ENCODE measurements at places on chromosomes 3 and 15.

DNA sequence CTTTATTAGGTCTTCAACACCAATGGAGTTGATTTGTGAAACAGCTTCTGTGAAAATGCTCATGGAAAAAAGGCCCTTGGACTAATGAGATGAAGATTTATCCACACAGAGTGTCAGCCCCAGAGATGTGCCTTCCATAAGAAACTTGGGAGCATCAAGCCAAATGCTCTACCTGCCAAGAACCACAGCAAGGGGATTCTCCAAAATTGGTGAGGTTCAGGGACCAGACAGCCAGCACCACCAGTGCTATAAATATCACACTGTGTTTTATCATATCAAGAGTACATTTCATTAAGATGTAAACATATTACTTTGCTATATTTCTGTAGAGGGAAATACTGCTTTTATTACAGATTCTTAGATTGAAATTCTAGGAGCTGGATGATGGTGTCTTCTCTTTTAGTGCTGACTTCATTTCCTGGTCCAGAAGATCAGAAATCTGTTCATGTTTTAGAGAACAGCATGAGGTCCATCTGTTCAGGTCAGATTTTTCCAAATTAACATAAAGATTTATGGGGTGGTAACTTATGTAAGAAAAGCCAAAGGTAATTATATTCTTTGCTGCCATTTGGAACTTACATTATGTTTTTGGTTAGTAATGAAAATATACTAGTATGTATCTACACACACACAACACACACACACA, 17.7 kb downstream of the SLC35G2 start:
- DNase-seq, result no peak

GRCh38 chr3:60577601-60578000, 673.7 kb downstream of the FHIT start:
- no peak for DNase-seq

DNA sequence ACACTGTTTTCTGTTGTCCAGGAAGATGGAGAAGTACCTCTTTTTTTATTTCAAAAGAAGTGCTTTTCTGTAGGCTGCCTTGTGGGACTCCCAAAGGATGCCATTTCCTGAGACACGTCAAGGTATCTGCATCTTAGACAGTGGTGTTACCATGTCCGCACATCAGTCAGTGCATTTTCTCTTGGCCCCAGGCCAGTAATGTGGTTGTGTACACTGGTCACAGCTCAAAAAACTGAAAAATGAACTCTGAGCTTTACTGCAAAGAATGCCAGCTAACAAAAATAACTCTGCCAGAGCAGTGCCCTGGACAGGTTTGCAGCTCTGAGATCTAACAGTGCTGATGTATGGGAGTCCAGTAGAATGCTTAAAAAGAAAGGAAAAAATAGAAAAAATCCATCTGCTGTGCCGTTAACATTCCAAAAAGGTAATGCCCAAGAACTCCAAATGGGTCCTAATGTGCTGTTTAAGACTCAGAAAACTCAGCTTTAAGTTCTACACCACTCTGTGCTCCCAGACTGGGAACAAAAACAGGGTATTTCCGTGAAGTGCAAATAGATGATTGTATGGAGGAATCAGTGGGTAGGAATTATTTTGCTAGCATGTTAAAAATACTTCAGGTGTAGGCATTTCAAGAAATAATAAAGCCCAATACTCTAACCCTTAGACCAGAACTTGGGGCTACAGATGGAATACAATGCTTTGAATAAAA, 315.9 kb downstream of the FEZF2 start:
- no peak for DNase-seq

- no peak for DNase-seq
These were observed 124.0 kb downstream of the CNTN6 start for GRCh38 chr3:1216856-1217255.

DNA sequence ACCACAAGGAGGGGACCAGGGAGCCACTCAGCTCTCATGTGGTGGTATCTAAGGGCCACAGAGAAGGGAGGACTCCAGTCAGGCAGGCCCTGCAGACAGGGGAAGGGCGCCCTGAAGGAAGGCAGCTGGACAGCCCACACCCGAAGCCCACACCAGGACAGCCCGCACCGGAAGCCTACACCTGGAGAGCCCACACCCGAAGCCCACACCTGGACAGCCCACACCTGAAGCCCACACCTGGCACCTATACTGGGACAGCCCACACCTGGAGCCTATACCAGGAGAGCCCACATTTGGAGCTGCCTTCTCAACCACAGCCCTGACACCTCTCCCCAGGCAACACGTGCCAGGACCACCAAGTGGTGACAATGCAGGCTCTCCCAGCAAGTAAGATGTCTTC, 11.7 kb downstream of the TPRA1 start:
- DNase-seq, result no peak

DNA sequence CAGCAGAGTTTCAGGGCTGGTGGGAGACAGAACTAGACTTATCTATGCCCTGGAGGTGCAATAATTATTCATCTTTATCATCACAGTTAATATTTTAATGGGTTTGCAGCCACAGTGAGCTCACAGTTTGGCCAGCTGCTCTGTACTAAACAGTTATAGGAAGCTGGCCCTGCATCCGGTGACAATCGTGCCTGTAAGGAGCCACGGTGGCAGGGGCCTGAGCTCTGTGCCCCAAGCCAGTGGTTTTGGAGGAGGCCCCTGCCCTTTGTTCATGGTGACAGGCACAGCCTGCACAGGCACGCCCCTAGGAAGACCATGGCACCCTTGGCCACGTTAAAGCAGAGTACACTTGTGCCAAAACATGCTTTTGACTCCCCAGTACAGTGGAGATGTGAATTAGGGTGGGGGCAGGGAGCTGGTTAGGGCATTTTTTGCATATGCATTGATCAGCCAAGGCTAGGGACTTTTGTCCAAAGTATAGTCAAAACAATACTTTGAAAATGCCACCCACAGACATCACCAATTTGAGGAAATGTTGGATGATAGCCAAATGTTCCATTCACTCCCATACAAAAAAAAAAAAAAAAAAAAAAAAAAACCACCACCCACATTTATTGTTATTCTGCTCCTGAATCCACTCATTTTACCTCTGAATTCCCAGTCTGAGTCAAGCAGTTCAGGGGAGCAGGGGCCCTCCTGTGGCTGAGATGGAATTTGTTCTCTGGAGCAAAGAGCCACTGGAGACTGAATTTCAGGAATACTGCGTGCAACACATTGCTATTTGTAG, 3.4 kb upstream of the RFTN1 start:
- DNase-seq, result no peak

DNA sequence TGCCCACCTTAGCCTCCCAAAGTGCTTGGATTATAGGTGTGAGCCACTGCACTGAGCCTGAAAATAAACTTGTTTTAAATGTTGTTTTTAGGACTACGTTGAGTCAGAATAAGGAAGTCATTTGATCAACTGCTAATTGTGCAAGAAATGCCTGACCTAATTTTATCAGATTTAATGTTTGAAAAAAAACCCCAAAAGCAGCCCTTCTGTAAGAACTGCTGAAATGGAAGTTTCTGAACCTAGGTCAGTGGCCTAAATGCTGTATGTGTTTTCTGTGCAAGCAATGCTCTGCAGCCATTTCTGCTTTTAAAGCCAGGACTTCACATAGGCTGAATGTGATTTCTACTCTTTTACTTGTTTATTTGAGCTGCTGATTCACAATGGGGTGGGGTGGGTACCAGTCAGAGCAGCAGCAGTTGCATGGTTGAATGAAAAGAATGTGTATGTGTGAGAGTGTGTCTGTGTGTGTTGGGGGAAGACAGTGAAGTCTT, 6.6 kb downstream of the GPX1 start:
- no peak for DNase-seq

DNA sequence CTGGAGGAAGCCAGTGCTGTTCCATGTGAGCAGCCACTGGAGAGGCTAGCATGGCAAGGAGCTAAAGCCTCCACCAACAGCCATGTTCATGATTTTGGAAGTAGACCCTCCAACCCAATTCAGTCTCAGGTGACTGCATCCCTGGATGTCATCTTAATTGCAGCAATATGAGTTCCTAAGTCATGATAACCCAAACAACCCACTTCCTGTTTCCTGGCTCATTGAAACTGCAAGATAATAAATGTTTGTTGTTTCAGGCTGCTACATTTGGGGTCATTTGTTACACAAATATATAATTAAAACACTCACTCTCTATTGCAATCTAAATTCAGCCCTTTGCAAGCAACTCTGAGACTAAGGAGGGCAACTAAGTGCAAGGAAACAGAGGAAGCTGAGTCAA, 62.4 kb upstream of the SLC24A5 start:
- DNase-seq, result no peak

GRCh38 chr15:98043160-98044014, 82.9 kb downstream of the ARRDC4 start:
- DNase-seq, result no peak

DNA sequence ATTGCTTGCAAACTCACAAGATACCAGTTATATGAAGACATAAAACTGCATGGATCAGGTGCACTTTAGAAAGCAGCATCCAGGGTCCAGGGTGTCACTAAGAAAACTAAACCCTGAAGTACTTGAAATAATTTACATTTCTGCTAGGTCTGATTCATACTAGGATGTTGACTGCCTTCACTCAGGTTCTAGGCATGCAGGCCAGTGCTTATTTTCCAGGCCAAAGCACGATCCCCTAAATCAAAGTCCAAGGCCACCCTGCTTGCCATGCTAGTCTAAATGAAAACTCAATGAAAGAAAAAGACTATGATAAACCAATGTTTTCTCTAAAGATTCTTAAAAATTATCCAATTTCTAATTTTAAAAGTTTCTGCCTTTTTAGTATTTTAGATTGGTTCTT, 49.4 kb downstream of the GREM1 start:
- no peak for DNase-seq

DNA sequence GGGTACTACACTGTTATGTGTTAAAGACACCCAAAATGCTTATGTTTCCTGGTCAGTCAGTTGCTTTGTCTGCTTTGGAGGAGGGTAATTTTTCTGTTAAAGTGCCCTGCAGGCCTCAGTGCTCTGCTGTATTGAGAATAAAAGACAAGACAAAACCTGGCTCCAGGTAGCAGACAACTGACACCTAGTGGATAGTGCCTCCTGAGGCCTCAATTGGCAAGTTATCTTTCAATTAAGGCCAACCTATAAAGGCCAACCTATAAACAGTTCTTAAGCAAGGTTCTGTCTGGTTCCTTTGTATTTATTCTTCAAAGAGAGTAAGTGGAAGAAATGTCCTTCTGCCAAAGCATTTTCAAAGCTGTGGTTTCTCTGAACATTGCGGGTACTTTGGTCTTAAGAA, 773.8 kb downstream of the MECOM start:
- no peak for DNase-seq

- no peak for DNase-seq
These were observed 696.3 kb upstream of the UBE2E2 start for GRCh38 chr3:22506871-22507270.

DNA sequence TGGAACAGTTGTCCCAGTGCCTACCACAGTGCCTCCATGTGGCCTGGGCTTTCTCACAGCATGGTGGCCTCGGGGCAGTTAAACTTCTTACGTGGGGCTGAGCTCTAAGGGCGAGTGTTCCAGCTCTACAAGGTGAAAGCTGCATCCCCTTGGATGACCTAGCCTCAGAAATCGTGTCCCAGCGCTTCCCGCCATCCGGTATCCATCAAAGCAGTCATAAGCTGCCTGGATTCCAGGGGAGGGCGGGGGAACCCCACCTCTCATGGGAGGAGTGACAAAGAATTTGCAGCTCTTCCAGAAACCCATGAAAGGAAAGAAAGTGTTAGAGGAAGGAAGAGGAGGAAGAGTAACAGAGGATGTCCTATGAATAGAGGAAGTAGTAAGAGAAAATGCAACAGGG, 45.8 kb upstream of the CCDC174 start:
- no peak for DNase-seq

GRCh38 chr3:168273036-168273435, 177.3 kb upstream of the GOLIM4 start:
- DNase-seq, result no peak

- DNase-seq, result no peak
These were observed 92.3 kb upstream of the LRIG1 start for GRCh38 chr3:66592927-66593625.

DNA sequence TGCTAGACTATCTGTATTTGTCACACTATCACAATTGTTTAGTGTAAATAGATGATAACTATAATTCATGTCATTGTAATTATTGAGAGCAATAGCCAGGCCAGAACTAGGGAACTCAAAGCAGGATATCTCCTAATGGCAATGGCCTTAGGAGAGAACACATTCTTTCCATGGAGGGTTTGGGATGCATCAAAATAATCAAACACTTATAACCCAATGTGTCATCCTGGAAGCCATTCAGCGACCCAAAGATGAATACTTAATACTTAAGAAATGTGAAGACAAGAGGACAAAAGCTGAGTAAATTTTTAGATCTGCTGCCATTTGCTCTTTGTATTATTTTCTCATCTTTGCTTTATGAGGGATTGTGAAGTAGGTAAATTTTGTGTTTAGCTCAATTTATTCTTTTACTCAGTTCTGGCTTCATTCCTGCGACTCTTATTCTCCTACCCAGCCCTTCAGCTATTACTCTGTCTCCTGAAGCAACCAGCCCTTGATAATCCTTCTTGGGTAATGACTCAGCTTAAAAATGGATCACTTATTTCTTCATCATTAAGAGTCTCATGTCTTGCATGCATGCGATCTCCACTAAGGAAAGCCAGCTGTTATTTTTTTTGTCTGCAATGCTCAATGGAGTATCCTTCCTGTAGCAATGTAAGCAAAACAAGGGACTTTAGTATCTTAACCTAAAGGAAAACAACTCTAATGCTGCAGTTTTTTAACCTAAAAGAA, 2.0 kb downstream of the OR4F15 start:
- DNase-seq, result no peak

- DNase-seq, result no peak
These were observed 7.8 kb downstream of the MFSD1 start for GRCh38 chr3:158809642-158810041.

DNA sequence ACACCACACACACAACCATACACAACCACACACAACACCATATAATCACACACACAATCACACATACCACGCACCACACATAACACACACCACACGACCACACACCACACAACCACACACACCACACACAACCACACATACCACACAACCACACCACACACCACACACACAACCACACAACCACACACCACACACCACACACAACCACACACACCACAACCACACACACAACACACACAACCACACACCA, 24.2 kb downstream of the CPN2 start:
- no peak for DNase-seq

Measured in activated CD8-positive, alpha-beta memory T cell treated with anti-CD3 and anti-CD28 coated beads for 24 hours (primary cell).